ENCODE measurements at places on chromosomes 1 and 21.

GRCh38 chr1:240878631-240879030 is 266.7 kb upstream of the GREM2 start:
- no peak for DNase-seq

- DNase-seq = no peak
Measured at GRCh38 chr1:33445108-33445507, 14.2 kb upstream of the PHC2 start.

GRCh38 chr1:18175051-18175450 is 67.5 kb downstream of the IGSF21 start:
- DNase-seq = no peak

- DNase-seq = no peak
Measured at GRCh38 chr1:63668298-63668697, 75.1 kb downstream of the PGM1 start.

- DNase-seq = peak; percentile 47
Measured at GRCh38 chr1:202692959-202693555, 17.2 kb downstream of the SYT2 start.

GRCh38 chr1:103056423-103056822 is 51.9 kb downstream of the COL11A1 start:
- no peak for DNase-seq

DNA sequence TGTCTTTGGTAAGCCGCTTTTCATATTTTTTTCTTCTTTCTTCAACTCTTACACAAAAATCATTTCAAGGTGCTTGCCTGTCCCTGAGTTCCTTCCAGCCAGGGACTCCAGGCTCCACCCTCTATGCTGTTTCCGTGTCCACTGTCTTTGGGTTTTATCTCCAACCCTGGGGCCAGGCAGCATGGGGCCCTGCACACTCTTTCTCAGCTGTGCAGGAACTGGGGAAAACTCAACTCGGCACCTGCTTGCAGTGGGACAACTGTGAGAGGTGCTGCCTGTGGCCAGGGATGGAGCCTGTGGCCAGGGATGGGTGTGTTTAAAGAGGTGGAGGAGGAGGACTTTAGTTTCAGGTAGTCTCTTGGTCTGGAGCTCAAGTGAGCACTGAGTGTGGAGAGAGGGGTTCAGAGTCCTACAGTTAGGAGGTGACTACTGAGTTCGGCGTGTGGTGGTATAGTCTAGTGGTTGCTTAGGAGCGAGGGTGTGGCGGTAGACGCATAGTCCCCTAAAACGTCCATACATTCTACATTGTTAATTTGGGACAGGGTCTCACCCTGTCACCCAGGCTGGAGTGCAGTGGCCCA is 13.4 kb downstream of the TNFRSF8 start:
- no peak for DNase-seq

GRCh38 chr1:231660198-231660597 is 33.6 kb downstream of the DISC1 start:
- no peak for DNase-seq

DNA sequence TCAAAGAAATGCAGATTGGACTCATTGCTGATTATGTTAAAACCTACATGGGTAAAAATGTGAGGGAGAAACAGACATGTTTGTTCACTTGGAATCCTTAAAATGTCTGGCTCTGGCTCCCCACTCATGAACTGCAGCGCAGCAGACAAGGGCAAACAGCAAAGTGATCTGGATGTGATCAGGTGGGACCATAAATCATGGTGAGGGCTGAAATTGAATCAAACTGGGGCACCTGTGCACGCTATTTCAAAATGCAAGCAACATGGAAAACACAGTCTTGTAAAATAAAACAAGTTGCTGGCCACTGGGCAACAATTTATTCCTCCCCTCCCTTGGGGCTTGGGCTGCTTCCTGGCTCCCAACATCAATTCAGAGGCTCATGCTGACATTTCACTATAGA is 373.4 kb downstream of the SEC16B start:
- DNase-seq = no peak

DNA sequence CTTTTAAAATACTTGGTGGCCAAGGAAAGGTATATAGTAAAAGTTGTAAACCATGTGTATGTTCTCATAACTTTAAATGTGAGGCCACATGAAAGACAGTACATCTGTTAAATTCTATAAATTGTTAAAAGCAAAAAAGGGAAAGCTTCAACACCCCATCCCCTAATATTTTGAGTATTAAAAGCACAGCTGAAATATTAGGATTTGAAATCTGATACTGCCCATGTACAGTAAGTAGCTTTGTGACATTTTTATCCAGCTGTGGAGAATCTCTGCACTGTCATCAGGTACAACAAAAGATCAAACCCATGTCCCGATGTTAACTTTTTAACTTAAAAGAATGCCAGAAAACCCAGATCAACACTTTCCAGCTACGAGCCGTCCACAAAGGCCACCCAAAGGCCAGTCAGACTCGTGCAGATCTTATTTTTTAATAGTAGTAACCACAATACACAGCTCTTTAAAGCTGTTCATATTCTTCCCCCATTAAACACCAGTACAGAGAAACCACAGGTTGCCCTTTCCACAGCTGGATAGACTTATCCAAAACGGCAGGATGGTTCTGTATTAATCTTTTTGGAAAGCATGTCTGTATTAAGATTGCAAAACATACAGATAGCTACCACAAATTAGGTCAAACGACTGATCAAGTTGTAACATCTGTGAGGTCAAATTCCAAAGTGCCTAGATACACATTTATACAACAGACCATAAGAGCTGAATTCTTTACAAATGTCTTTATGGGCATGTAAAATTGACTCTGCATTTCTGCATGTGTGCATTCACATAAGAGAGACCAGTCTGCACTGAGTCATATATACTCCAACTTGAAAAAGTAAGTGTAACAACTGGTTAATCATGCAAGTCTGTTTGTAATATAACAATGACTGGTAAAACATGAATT is 5.2 kb downstream of the IRF2BP2 start:
- DNase-seq = no peak

- no peak for DNase-seq
Measured at GRCh38 chr1:203507759-203508158, 13.8 kb downstream of the OPTC start.

DNA sequence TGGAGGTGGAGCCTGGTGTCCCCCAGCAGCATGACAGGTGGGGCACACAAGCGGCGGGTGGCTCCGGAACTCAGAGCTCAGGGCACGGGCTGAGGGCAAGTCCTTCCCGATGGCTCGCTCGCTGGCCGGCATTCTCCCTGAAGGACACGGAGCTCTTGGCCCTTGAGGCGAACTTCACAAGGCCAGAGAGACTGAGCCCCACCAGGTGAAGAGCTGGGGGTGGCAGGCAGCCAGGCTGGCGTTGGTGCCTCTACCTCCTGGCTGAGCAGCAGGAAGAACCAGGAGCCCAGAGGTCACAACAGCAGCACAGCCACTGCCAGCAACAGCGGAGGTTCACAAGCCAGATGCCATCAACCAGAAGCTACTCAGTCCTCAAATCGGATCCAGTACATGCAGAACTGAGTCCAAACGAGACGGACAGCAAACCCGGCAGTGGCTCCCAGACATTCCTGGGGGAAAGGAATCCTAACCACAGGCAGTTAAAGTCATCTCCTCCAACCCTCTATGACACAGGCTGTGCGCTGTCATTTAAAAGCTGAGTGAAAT is 54.1 kb downstream of the NPHP4 start:
- DNase-seq = no peak

DNA sequence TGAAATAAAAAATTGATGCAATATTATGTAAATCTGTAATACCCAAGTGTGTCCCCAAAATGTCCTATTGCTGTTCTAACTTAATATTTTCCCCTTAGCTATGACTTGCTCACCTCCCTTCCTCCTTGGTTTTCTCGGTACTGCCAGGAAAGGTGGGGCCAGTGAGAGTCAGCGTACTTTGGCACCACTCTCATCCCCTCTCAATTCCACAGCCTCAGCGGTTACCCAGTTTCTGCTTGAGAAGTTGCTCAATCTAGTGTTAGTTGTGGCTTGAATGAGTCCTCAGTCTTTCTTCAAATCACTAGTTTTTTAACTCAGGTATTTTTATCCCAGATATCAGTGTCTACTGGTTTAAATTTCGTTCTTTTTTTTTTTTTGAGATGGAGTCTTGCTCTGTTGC is 32.3 kb downstream of the BCAS2 start:
- DNase-seq = no peak

GRCh38 chr1:158951956-158952355 is 20.6 kb downstream of the PYHIN1 start:
- no peak for DNase-seq

DNA sequence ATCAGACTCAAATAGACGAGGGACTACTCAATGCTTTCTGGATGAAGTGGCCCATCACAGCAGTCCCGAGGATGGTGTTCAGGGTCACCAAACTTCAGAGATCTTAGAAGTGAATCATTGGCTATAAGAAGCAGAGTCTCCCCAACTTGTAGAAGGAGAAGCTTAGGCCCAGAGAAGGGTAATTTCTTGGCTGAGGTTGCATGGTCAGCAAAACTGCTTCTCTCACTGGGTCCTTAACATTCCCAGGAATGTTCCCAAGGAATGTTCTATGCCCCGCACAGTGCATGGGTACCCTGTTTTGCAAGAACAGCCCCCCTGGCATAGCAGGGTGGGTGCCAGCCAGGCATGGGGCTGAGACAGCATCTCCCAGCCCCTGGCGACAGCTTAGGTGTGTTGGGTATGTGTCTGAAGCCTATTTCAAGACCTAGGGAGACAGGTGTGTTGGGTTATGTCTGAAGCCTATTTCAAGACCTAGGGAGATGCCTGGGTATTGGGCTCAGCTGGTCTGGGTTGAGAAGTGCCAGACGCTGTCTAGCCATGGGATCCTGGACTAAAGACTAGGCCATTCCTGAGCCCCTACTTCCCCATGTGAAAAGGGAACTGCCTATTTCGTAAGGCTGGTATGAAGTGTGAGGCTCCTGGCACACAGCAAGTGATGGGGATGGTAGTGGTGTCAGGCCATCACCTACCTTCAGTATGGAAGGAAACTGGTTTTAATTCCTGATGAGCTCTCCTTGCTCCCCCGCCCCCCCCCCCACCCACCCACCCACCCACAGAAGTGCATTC is 26.1 kb downstream of the PADI6 start:
- DNase-seq = no peak

GRCh38 chr21:36126208-36126565 is 8.7 kb upstream of the CBR3 start:
- DNase-seq = no peak

DNA sequence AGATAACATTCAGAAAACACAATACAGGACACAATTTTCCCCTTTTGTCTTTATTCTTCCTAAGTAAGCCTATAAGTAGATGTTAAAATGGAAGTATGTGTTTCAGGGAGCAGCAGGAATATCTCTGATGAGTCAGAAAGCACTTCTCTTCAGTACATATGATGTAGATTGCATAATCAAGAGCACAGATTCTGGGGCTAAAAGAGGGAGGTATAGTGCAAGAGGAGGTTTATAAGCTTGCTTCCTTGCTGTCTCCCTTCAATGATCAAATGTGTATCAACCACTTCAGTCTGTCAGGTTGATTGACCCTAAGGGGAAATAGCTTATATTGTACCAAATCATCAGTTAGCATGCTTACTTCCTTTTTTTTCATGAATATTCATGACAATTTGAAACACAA is 822.8 kb downstream of the BRINP3 start:
- DNase-seq = no peak

DNA sequence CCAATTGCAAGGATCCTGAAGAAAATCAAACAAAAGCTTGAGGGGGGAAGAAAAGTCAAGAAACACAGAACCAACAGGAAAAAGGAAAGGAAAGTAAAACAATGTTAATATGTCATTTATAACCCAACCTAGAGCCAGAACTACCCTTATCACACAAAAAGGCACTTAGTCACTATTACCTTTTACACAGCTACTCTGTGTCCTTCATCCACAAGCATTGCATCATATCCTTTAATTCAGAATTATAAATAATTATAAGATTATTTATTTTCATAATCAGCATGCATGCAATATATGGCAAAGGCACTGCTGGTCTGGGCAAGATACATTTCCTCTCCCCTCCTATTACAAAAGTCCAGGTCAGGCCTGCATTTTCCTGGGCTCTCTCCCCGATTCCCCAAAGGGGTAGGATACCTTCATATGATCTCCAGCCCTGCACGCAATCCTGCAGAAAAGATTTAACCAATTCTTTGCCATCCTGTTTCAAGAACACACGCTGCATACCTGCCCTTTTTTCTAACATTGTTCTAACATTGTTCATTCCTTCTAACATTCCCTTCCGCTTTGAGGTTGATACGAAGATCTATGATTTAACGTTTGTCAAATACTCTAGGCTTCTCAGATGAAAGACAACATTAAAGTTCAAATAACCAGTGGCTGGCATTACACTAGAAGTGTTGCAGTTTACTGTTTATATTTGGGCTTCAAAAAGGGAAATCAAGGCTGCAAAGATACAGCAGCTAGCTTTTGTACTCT is 4.3 kb downstream of the PTPN14 start:
- DNase-seq = no peak

DNA sequence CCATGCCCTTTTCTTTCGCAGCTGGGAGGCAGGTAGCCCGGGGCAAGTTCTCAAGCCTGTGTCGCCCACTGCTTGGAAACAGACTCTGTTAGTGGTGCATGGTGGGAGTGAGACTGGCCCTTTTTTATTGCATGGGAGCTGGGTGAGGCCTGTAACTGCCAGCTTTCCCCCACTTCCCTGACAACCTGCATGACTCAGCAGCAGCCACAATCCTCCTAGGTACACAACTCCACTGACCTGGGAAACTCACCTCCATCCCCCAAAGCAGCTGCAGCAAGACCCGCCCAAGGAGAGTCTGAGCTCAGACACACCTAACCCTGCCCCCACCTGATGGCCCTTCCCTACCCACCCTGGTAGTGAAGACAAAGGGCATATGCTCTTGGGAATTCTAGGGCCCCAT is 25.8 kb downstream of the PIGP start:
- no peak for DNase-seq

- DNase-seq = no peak
Measured at GRCh38 chr21:14947613-14948160, 117.1 kb downstream of the NRIP1 start.

- no peak for DNase-seq
Measured at GRCh38 chr1:32399843-32400242, 5.6 kb upstream of the BSDC1 start.

DNA sequence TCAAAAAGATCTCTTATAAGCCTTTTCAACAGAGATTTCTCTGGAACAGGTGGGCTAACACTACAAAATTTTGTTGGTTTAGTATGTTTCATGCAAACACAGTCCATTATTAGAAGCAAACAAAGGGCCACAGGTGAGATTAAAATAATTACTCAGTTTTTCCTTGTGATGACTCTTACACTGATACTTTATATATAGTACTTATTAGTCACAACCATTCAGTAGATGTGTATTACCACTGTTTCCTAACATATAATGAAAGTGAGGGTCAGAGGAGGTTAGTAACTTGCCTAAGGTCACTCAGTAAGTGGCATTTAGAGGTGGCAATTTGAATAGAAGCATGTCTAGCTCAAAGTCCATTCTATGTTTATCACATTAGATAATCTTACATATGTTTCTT is 44.2 kb downstream of the CYYR1 start:
- DNase-seq = no peak

Measured in CD4-positive, alpha-beta T cell treated with Interleukin-15 for 4 hours (primary cell).